ENCODE measurements at places on chromosomes 1 and 21. TPM values are rescaled to one million over a fixed set of nuclear protein-coding genes. Genes with fewer than 3 reads are reported as not detected.

SYCP1 gene
- total RNA-seq = not detected

BTBD8 gene
- 4.0 TPM for total RNA-seq

SYT14 gene
- 9.7 TPM for total RNA-seq

CXADR gene
- total RNA-seq = 19.4 TPM

TIAM1 gene
- 131 TPM for total RNA-seq

LCE2A gene
- not detected for total RNA-seq

NBPF4 gene
- not detected for total RNA-seq

NBPF6 gene
- total RNA-seq = 0.28 TPM

SIK1 gene
- 1.8 TPM for total RNA-seq

S100A16 gene
- total RNA-seq = 363 TPM

ATP1A4 gene
- total RNA-seq = not detected

CHI3L1 gene
- 0.21 TPM for total RNA-seq

SH2D5 gene
- total RNA-seq = 0.26 TPM

PIGR gene
- not detected for total RNA-seq

NAV1 gene
- total RNA-seq = 101 TPM

AUNIP gene
- 3.3 TPM for total RNA-seq

KCNJ6 gene
- 0.41 TPM for total RNA-seq

PRMT6 gene
- 14.0 TPM for total RNA-seq

NEK7 gene
- total RNA-seq = 44.9 TPM

CNIH4 gene
- 59.9 TPM for total RNA-seq

PLD5 gene
- total RNA-seq = not detected

CCDC185 gene
- not detected for total RNA-seq

AQP10 gene
- total RNA-seq = not detected

AKT3 gene
- total RNA-seq = 87.3 TPM

ENAH gene
- total RNA-seq = 82.9 TPM

CFH gene
- 67.9 TPM for total RNA-seq

KRTAP6-2 gene
- not detected for total RNA-seq

ATP6V1G3 gene
- total RNA-seq = not detected

VHLL gene
- total RNA-seq = not detected

LRRC41 gene
- total RNA-seq = 73.5 TPM

TAL1 gene
- 199 TPM for total RNA-seq

FHAD1 gene
- 2.1 TPM for total RNA-seq

RNU1-1 gene
- total RNA-seq = 3,428 TPM

C8A gene
- total RNA-seq = not detected

C1orf226 gene
- 28.2 TPM for total RNA-seq

RBM34 gene
- total RNA-seq = 52.2 TPM

SERTAD4 gene
- total RNA-seq = 0.72 TPM

TRIM58 gene
- 1.4 TPM for total RNA-seq

PTGFR gene
- 0.41 TPM for total RNA-seq

YOD1 gene
- 9.0 TPM for total RNA-seq

TMEM269 gene
- total RNA-seq = 0.38 TPM

CLCC1 gene
- 28.2 TPM for total RNA-seq

CD160 gene
- not detected for total RNA-seq

DVL1 gene
- 26.7 TPM for total RNA-seq

KCNQ4 gene
- total RNA-seq = 1.5 TPM

CD247 gene
- total RNA-seq = not detected

ITLN1 gene
- total RNA-seq = not detected

INPP5B gene
- 18.4 TPM for total RNA-seq

USH2A gene
- total RNA-seq = not detected

LEFTY1 gene
- 0.28 TPM for total RNA-seq

B3GALT2 gene
- 0.10 TPM for total RNA-seq

TTC22 gene
- total RNA-seq = not detected
